PC-3 (cell line): ENCODE measurements at places on chromosomes 7 and 10. TPM values are rescaled to one million over a fixed set of nuclear protein-coding genes. Genes with fewer than 3 reads are reported as not detected.
A peak's percentile ranks its signal among the peaks of the same experiment; 100 is the strongest.

DNA sequence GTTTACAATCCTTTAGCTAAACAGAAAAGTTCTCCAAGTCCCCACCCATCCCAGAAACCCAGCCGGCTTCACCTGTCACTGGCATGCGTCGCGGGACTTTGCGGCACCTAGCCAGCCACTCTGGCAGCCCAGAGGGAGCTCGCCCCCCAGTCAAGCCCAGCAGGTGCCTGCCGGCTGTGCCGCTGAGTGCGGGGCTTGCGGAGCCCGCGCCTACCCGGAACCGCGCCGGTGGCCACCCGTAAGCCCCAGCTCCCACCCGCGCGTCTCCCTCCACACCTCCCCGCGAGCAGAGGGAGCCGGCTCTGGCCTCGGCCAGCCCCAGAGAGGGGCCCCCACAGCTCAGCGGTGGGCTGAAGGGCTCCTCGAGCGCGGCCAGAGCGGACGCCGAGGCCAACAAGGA is 446.1 kb downstream of the GRM8 start:
- no peaks in the 10 kb centered on the region for H3K36me3 ChIP-seq
- no peaks in the 10 kb centered on the region for H3K27me3 ChIP-seq
- H3K4me3 ChIP-seq = no peak overlapping the region
- no peak for DNase-seq
- no peaks in the 10 kb centered on the region for H3K4me1 ChIP-seq

DNA sequence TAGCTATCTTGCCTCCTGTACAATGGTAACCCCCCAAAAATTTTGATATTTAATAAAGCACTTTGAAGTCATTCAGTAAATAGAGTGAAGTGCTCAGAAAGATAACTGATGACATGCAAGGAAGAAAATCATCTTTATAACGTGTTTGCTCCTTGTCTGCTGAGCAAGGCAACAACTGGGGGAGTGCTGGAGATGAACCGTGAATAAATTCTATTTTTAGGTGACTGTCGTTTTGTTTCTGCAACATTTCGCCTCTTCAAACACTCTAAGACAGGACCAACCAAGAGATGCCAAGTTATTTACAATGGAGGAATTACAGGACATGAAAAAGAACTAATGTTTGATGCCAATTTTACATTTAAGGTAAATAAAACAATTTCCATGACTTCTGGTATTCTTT is 9.4 kb downstream of the AS3MT start:
- H3K36me3 ChIP-seq = no peaks in the 10 kb centered on the region
- DNase-seq = no peak
- H3K27ac ChIP-seq = no peak overlapping the region
- H3K27me3 ChIP-seq = no peaks in the 10 kb centered on the region

GRCh38 chr7:148304456-148304855 is 286.1 kb upstream of the C7orf33 start:
- no peak for DNase-seq
- no peaks in the 10 kb centered on the region for H3K4me1 ChIP-seq
- no peaks in the 10 kb centered on the region for H3K36me3 ChIP-seq
- H3K27me3 ChIP-seq = peaks cover 3% of the 10 kb centered on the region
- no peak overlapping the region for H3K27ac ChIP-seq
- no peak overlapping the region for H3K4me3 ChIP-seq

- no peaks in the 10 kb centered on the region for H3K36me3 ChIP-seq
- no peak for DNase-seq
- H3K27me3 ChIP-seq = no peaks in the 10 kb centered on the region
- H3K4me3 ChIP-seq = no peak overlapping the region
- H3K27ac ChIP-seq = no peak overlapping the region
- H3K4me1 ChIP-seq = no peaks in the 10 kb centered on the region
Measured at GRCh38 chr7:133408212-133408611, 155.3 kb downstream of the EXOC4 start.

- no peak for DNase-seq
- H3K27me3 ChIP-seq = no peaks in the 10 kb centered on the region
- H3K27ac ChIP-seq = no peak overlapping the region
- peak overlapping the region; percentile 80 for H3K4me3 ChIP-seq
- H3K4me1 ChIP-seq = peaks cover 13% of the 10 kb centered on the region; the same call in 1 of the 2 replicates
- H3K36me3 ChIP-seq = no peaks in the 10 kb centered on the region
Measured at GRCh38 chr10:98446151-98446660, 529 bp downstream of the HPS1 start.

GRCh38 chr7:132455378-132455777 is 120.9 kb downstream of the PLXNA4 start:
- no peak overlapping the region for H3K4me3 ChIP-seq
- H3K27ac ChIP-seq = no peak overlapping the region
- no peaks in the 10 kb centered on the region for H3K4me1 ChIP-seq
- no peaks in the 10 kb centered on the region for H3K27me3 ChIP-seq
- H3K36me3 ChIP-seq = no peaks in the 10 kb centered on the region

GRCh38 chr10:69101451-69102095 is 13.7 kb downstream of the SRGN start:
- DNase-seq = peak; percentile 63
- no peak overlapping the region for H3K27ac ChIP-seq
- H3K4me3 ChIP-seq = no peak overlapping the region
- H3K27me3 ChIP-seq = no peaks in the 10 kb centered on the region
- H3K36me3 ChIP-seq = peaks cover 42% of the 10 kb centered on the region

DNA sequence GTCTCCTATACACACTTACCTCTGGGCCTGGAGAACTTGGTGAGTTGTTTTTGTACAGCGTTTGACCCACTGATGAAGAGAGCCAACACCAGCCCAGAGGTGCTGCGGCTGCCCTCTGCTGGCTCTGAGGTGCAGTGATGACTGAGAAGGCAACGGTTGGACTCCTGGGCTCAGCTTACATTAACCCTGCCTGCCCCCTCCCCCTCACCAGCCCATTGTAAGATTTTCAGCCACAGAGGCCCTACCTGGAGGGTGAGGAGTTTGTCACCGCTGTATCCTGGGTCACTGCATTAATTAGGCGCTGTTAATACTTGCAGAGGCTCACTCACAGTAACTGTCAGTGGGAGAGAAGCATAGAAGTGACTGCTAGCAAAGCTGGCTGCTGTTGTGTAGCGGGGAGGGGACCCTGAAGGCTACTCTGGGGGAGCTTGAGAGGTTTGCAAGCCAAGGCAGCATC is 19.0 kb upstream of the ANKRD2 start:
- H3K27me3 ChIP-seq = no peaks in the 10 kb centered on the region
- peaks cover 7% of the 10 kb centered on the region for H3K4me1 ChIP-seq
- H3K4me3 ChIP-seq = no peak overlapping the region
- H3K27ac ChIP-seq = no peak overlapping the region

- no peak overlapping the region for H3K4me3 ChIP-seq
- H3K27me3 ChIP-seq = no peaks in the 10 kb centered on the region
- H3K4me1 ChIP-seq = peaks cover 36% of the 10 kb centered on the region
Measured at GRCh38 chr10:72095195-72095594, 6.8 kb upstream of the SPOCK2 start.

DNA sequence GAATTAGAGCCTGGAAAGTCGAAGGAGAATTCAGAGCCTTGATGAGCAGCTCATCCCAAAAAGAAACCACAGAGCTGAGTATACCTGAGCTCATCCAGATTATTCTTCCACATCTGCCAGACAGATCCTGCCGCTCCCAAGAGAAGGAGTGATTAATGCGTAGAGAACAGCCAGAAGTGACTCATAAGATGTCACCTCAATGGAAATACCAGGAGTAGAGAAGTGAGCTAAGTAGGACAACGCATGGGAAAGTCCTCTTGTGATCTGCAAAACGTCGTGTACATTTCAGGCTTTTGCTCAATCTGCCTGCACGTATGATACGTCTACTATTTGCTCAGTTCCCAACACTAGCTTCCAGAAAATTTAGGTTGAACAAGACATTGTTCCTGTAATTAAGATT is 230.5 kb upstream of the AUTS2 start:
- H3K27ac ChIP-seq = no peak overlapping the region
- H3K36me3 ChIP-seq = no peaks in the 10 kb centered on the region
- no peaks in the 10 kb centered on the region for H3K27me3 ChIP-seq
- DNase-seq = no peak
- H3K4me3 ChIP-seq = no peak overlapping the region

The CHAT gene
- not detected in 2 replicates for total RNA-seq

The TMEM176B gene
- not detected in 2 replicates for total RNA-seq

The LRIT1 gene
- not detected in 2 replicates for total RNA-seq

The SAMD8 gene
- total RNA-seq = 47.4 and 48.6 TPM in 2 replicates

The DYDC2 gene
- not detected in 2 replicates for total RNA-seq
